ENCODE measurements at places on chromosomes 5 and 9.
A peak's percentile ranks its signal among the peaks of the same experiment; 100 is the strongest.

DNA sequence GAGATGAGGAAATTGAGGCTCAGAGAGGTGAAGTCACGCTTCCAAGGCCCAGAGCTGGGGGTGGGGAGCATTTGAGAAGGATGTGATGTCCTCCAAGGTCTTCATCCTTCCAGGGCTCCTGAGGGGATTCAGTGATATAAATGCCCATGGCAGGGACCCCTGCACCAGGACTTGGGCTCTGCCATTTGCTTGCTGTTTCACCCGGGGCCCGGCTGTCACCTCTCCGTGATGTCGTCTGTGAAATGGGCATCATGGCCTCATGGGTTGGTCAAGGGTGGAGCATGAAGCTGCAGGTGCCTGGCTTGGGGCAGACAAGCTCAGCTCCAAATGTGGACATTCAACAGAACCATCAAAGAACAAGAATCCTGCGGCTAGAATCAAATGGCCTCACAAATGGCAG is 253.1 kb downstream of the PBX3 start:
- no peak for DNase-seq

DNA sequence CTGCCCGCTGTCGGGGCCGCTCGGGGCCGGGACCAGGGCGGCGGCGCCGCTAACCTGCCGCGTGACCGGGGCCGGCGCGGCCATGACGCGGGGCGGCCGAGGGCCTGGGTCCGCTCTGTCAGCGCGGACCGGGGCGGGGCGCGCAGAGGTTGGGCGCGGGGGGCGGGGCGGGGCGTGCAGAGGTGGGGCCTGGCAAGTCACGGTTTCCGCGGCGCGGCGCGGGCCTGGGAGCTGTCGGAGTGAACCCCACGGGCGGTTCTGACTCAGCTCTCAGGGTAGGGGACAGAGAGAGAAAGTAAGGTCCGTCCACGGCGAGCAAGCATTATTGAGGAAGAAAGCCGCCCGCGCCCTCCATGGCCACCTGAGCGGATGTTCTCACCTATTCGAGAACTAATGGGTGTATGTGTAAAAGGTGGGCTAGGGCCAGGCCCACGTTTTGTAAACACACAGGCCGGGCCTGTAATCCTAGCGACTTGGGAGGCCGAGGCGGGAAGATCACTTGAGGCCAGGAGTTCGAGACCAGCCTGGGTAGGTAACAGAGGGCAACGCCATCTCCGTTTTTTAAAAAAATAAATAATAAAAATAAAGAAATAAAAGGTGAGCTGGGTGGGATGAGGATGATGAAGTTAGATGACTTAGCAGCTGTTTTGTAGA is at the start of gene PRXL2C:
Gene PRXL2C, minus strand, starts transcription at position 120 of the 654 bp plus-strand sequence. Its CDS starts 36 bp downstream, at position 84.
- DNase-seq, result peak; percentile 92

- DNase-seq, result no peak
Measured at GRCh38 chr5:179297026-179297425, 48.2 kb downstream of the ADAMTS2 start.

DNA sequence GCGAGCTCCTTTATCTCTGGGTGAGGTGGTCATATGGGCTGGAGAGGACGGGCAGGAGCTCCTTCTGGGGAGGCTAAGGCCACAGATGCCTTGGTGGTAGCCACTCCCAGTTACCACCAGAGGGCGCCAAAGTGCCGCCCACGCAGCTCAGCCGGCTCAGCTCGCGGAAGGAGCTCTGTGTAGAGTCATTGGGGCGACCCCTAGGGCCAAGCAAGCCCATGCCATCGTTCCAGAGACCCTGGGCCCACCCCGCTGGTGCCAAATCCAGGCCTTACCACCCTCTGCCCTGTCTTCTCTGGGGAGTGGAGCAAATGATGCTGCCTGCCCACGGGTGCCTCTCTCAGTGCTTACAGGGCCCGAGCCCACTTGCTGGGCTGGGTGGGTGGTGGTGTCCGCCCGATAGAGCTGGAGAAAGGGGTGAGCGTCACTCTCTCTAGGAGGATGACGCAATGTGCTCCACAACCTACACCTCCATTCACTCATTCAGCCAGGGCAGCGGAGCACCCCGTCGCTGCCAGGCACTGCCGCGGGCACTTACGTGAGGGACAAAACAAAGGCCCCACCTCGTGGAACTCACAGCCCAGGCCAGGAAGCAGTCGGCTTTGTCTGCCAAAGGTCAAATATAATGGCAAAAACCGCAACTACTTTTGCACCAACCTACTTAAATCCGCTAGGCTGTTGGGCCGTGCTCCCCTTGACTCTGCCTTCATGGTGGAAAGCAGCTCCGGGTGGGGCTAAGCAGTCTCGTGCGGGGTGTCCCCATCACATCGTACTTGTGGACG is 13.8 kb downstream of the TSPAN17 start:
- DNase-seq, result peak; percentile 95

- DNase-seq, result no peak
Measured at GRCh38 chr5:58107704-58108103, 352.2 kb downstream of the PLK2 start.

DNA sequence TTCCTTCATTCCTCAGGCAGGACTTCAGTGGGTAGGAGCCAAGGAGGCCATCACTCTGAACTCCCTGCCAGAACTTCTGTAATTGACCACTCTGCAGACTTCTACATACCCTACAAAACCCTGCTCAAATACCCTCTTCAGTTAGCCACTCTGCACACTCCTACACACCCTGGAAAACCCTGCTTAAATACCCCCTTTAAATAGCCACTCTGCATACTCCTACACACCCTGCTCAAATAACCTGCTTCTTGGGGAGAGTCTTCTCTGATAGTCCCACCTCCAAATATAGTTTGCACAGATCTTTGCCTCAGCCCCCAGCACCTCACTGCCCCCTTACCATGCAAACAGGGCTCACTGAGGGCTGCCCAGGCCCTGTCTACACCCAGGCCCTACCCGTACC is 18.6 kb upstream of the CARD19 start:
- DNase-seq, result no peak

DNA sequence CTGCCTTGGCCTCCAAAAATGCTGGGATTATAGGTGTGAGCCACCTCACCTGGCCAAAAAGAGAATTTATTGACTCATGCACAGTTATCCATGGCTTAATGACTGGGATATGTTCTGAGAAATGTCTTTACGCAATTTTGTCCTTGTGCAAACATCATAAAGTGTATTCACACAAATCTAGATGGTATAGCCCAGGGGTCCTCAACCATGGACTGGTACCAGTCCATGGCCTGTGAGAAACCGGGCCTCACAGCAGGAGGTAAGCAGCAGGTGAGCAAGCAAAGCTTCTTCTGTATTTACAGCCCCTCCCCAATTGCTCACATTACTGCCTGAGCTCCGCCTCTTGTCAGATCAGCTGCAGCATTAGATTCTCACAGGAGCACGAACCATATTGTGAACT is 12.4 kb upstream of the SIL1 start:
- peak; percentile 74 for DNase-seq

GRCh38 chr5:62190173-62190572 is 115.8 kb upstream of the KIF2A start:
- no peak for DNase-seq

- no peak for DNase-seq
Measured at GRCh38 chr5:62208218-62208852, 97.7 kb upstream of the KIF2A start.

DNA sequence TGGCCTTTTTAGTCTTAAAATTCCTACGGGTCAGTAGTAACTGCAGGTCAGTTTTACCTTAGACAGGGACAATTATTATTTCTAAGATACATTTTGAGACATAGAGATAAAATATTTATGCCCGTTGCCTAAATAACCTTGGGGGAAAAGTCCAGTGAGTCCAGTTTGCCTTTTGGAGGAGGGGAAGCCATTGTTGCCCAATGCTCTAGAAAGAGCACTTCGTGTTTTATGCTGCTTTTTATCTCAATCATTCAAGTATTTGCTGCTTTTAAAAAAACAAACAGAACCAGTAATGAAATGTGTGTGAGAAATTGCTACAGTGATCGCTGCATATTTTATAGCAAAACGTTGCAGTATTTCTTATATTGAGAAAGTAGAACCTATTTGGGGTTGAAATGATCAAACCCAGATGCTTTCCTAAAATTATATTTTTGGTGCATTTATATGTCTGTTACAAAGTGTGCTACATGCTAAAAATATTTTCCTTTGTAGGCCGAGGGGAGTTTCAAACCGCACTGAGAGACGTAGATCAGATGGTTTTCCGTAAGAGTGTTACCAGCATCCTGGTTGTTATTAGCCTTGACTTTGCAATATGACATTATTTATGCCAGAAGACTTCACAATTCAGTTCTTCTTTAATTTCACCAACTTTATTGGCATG is 266.8 kb downstream of the AOPEP start:
- DNase-seq, result no peak

GRCh38 chr5:33824516-33825195 is 67.1 kb downstream of the ADAMTS12 start:
- DNase-seq, result no peak

GRCh38 chr5:131607903-131608540 is 27.0 kb downstream of the RAPGEF6 start:
- no peak for DNase-seq

- DNase-seq, result no peak
Measured at GRCh38 chr5:140468188-140468587, 66.6 kb downstream of the ANKHD1 start.

GRCh38 chr5:139825690-139826089 is 30.1 kb downstream of the PSD2 start:
- DNase-seq, result no peak

- no peak for DNase-seq
Measured at GRCh38 chr5:59487772-59488729, 405.5 kb downstream of the PDE4D start.

GRCh38 chr5:24353611-24354010 is 291.2 kb downstream of the CDH10 start:
- DNase-seq, result no peak

GRCh38 chr9:6896562-6896961 is 138.8 kb downstream of the KDM4C start:
- DNase-seq, result no peak

DNA sequence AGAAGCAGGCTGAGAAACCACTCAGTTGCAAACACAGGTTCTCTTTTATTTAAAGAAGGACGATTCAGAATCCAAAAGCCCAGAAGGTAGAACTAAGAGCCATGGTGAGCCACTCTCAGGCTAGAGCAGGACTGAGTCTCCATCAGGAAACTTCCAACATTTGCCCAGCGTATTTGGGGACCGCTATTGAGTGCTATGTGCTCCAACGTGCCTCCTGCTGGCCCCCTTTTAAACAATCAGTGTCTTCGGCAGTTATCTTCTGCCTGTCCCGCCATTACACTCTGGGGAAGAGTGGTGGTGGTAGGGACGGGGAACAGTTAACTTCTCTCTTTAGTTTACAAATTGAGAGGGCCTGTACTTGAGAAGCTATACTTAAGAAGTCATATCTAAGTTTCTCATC is 78.1 kb downstream of the DENND1A start:
- DNase-seq, result peak; percentile 65

DNA sequence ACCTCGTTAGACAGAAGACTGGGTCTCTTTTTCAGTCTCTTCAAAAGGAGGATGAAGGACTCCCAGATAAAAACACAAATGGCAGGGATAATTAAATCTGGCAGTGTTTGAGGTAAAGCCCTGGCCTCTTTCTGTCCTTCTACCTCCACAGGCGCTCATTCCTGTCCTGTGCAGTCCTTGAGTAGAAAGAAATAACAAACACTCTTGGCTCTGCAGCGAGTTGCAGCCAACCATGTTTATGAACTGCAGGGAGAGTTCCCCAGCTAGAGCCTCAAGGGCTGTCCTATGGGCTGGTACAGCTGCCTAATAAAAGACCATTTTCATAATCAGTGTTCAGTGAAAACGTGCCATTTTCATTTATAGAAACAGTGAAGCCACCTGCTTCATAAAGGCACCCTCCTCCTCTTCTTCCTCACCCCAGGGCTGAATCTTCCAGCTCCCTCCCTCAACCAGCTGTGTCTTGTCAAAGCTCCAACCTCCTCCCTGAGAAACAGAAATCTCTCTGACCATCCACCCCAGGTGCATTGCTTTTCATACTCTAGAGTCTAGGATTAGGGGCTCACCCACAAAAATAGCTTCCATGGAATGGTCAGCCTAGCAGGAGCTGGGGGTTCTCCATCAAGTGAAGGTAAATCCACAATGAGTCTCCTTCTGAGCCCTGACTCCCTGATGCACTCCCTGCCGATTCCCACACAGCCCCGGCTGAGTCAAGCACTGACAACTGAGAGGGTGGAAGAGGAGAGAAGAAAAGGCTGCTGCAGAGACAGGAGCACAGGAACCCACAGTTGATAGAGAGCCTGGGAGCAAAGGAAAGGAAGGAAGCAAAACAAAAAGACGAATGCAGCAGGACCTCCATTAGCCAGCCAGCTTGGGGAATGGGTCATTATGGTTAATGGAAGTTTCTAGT is 150.7 kb downstream of the CMYA5 start:
- DNase-seq, result peak; percentile 30

GRCh38 chr9:120767451-120767850 is 25.8 kb downstream of the FBXW2 start:
- DNase-seq, result no peak

DNA sequence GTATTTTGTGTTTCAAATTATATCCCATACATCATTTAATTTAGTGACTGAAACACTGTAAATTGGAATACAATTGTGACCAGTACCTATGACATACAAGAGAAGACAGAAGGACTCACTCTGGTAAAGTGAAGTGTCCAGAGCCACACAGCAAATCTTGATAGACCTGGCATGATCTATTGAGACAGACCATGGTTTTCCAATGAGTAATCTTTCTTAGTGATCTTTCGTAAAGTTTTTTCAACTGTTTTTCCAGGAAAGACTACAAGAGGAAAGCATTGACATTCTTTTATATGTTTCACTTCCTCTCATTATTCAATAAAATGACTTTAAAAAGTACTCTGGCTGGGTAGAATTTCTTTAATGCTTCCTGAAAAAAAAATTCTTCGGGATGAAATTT is 43.3 kb upstream of the ALDH1A1 start:
- DNase-seq, result no peak

DNA sequence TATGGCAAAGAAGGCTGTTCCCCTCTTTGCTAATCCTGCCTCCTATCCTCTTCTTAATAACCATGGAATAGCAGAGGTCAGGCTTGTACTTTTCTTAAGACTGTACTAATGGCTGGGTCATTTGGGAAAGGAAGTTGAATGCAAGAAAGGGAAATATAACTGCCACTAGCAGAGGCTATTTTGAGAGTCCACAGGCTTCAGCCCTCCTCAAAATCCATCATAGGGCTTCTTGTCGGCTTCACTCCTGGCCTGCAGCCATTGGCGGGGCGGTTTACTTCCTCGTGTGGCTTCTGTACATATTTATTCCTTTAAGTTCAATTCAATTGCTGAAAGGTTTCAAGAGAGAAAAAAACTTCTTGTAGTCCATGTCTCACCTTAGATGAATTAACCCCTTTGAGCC is 2.8 kb upstream of the PARP8 start:
- no peak for DNase-seq

- DNase-seq, result peak; percentile 75
Measured at GRCh38 chr9:83296123-83296522, 233.2 kb upstream of the RASEF start.

- DNase-seq, result peak; percentile 30
Measured at GRCh38 chr9:138070815-138071214, 193.2 kb downstream of the CACNA1B start.

- no peak for DNase-seq
Measured at GRCh38 chr9:84754881-84755280, 85.4 kb downstream of the NTRK2 start.
